Mesothelial cell of epicardium (in vitro differentiated cells): ENCODE measurements at places on chromosomes 5 and 9.

DNA sequence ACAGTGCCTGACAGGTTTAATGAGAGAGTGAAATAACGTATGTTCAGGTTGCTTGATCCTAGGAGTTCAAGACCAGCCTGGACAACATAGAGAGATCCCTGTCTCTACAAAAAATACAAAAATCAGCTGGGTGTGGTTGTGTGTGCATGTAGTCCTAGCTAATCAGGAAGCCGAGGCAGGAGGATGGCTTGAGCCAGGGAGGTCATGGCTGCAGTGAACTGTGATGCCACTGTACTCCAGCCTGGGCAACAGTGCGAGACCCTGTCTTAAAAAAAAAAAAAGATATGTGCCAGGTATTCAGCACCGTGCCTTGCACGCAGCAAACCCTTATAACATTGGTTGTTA is 38.8 kb upstream of the SPRY4 start:
- no peak for DNase-seq

- no peak for DNase-seq
Measured at GRCh38 chr5:157651623-157652376, 438 bp downstream of the SOX30 start.

GRCh38 chr9:27888661-27889295 is 315.5 kb upstream of the C9orf72 start:
- no peak for DNase-seq

GRCh38 chr5:149828161-149829011 is 98.3 kb downstream of the PPARGC1B start:
- DNase-seq: peak; percentile 74

GRCh38 chr9:95325221-95325620 is 7.7 kb upstream of the FANCC start:
- no peak for DNase-seq

DNA sequence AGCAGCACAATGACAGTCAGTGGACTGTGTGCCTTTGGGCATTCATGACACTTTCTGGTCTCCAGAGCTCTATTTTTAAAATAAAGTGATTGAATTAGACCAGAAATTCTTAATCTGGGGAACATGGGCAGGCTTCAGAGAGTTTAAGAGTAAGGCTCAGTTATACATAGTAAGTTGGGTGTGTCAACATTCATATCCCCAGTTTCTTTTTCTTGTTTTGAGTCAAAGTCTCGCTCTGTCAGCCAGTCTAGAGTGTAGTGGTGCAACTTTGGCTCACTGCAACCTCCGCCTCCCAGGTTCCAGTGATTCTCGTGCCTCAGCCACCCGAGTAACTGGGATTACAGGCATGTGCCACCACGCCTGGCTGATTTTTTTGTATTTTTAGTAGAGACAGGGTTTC is 13.7 kb upstream of the KIF4B start:
- DNase-seq: no peak

DNA sequence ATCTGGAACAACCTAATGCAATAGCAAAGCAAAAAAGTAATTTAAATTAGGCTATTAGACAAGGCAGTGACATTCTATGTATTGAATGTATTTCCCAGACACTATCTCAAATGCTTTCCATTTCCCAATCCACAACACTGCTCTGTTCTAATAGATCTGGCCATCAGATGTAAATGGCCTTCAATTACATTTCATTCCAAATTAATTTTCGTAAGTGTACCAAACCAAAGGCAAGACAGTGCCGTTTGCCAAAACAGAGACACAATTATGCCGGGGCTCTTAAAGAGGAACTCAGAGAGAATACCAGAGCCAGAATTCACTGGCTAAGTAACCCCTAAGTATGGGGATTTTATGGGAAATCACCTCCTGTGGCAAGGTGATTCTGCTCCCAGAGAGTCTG is 63.1 kb downstream of the GNAQ start:
- no peak for DNase-seq

DNA sequence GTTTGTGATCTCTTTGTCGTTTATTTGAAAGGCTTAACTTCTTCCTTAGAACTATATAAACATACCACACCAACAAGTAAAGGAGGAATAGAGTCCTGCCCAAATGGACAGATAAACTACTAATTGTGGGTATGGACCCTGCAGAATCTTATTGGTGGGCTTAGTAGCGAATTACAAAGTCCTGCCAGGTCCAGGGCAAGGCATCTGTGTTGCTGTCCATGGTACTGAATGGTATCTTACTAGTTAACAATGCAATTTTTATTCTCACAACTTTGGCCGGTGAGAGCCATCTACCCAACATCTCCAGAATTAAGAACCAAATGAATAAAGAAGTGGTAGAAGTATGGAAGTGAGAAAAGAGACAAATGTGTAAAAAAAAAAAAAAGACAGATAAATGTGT is 1782.4 kb upstream of the WWC1 start:
- no peak for DNase-seq

DNA sequence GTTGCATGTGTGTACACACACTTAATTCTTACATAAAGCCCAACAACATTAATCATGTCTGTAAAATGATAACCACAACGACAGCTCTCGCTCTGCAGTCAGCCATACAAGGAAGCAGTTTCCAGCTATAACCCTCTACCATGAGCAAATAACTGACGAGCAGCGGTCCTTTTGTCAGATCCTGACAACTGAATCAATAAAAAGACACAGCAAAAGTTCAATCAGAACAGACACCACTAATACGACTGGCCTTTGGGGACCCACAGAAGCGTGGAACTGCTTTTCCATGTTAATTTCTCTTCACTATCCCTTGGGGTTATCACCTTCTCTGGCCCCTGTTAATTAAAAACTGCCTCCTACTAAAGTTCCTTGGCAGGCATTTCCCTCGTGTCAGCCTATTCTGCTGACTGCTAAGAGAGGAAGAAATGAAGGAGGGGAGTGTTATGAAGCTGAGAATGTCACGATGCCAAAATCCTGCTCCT is 722.8 kb upstream of the GRAMD2B start:
- no peak for DNase-seq

- DNase-seq: no peak
Measured at GRCh38 chr9:126592461-126592860, 21.3 kb upstream of the LMX1B start.

DNA sequence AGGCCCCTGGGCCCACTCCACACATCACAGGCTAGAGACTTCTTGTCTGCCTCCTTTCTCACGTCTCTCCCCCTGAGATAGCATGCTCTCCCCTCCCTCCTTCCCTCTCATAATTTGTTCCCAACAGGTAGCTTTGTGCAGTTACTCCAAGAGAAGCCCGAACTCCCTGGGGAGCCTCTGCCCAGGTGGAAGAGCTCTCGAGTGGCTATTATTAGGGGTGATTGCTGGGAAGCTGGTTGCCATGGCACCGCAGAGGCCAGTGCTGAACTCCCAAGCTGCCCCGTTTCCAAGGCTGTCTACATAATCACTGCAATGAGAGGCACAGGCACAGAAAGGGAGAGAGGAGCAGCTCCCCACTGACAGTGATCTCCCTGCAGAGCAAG is 104.7 kb upstream of the GPR151 start:
- no peak for DNase-seq

- DNase-seq: no peak
Measured at GRCh38 chr5:108769352-108769751, 21.7 kb downstream of the FER start.

DNA sequence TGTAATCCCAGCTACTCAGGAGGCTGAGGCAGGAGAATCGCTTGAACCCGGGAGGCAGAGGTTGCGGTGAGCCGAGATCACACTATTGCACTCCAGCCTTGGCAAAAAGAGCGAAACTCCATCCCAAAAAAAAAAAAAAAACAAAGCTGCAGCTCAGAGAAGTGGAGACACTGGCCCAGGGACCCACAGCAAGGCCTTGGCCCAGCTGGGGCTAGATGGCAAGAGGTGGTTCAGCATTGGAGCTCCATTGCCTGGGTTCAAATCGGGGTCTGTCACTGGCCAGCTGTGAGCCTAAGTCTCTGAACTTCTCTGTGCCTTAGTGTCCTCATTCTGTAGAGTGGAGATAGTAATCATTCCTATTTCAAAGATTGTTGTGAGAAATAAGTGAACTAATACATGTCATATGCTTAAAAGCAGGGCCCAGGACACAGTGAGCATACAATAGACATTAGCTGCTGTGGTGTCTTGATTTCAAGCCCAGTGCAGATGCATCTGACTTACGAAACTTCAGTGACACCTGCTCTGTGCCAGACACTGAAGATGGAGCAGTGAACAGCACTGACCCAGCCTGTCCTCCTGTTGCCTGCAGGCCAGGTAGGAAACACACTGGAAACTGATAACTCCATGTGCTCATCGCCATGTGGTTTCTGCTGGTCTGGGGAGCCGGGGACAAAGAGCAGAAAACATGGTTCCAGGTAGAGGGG is 127.7 kb downstream of the C9orf50 start:
- DNase-seq: no peak

- DNase-seq: no peak
Measured at GRCh38 chr5:65338606-65339151, 143.0 kb downstream of the ADAMTS6 start.

DNA sequence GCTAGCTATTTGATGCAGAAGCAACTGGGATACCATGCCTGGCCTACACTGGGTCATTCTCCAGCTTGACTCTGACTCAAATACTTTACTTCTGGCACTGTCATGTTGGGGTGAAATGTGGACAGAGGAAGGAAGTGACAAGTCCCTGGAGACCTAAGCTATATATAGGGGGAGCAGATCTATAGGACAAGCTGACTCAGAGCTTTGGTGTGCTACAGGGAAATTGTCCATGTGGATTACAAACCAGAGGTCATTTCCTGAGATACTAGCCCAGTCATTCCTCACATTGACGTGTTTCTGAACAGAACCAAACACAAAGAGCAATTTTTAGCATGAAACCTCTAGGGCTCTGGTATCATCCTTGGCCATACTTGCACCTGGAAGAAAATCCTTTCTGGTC is 531.6 kb upstream of the CLINT1 start:
- no peak for DNase-seq

GRCh38 chr9:68507130-68507805 is 33.4 kb downstream of the TMEM252 start:
- no peak for DNase-seq

GRCh38 chr9:426264-426663 is 211.6 kb downstream of the DOCK8 start:
- no peak for DNase-seq

DNA sequence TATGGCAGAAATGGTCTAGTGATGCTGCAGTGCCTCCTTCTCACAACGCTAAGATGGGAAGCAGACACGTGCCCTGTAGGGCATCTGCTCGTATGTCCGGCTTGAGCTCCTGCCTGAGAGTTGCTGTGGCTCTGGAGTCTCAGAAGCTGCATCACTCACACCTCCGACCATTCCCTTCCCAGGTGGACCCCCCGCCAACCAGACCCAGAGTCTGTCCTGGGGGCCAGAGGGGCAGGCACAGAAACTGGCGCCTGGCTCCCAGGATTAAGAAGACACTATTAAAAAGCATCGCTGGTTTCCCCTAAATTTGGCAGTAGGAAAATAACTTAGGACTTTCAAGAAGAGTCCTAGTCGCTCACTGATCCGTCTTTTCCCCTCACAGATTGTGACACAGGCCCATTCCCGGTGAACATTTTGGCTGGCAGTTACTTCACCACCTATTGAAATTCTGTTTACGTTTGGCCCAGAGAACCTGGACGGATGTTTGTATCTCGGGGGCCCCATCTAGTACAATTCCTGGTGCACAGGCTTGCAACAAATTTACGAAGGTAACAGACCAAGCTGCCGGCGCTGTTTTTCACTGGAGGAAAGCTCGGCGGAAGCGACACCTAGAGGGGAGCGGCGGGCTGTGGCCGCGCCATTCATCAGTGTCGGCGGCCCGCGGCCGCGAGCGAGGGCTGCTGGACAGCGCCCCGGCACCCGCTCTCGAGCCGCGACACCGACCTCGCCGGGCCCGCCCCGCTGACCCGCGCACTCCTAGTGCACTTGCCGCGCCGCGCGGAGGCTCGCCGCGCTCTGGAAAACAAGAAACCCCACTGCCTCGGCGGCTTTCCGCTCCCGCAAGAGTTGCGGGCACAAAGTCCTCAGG is 1.6 kb downstream of the FSTL4 start:
- DNase-seq: peak; percentile 61

- peak; percentile 16 for DNase-seq
Measured at GRCh38 chr5:179167871-179168451, 107.8 kb downstream of the ZNF354C start.

DNA sequence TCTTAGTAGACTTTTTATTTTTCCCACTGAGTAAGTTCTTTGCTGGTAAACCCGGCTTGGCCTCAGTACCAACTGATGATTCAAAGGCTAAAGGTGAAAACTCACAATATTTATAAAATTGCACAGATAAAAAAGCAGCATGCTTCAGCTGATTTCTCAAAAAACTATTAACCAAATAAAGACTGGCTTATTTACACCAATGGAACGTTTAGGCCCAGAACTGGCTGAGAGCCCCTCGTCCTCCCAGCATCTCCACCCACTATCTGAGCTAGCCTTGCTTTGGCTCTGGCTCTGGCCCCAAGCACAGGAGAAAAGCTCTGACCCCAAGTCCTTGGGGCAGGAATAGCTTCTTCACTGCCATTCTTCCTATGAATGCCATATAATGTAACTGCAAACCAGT is 68.5 kb downstream of the SPTLC1 start:
- no peak for DNase-seq

- no peak for DNase-seq
Measured at GRCh38 chr5:122346897-122347581, 35.0 kb downstream of the SNCAIP start.

GRCh38 chr5:31981361-31981945 is 192.7 kb downstream of the GOLPH3 start:
- DNase-seq: no peak

DNA sequence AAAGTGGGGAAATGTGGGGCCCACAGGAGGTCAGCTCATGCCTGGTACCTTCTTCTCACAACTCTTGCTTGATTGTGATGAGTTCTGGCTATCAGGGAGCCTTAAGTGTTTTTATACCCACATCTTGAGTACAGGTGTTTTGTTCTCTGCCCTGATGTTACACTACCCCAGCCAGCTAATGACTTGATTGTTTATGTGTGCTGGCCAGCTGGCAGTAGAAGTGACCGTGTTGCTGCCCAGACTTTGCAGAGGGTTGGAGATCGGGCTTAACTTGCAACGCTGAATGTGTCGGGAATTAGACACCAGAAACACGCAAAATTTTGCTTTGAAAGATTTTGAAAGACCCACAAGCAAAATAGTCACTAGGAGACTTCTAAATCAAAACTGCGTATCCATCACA is 16.9 kb upstream of the ZDHHC11B start:
- no peak for DNase-seq

DNA sequence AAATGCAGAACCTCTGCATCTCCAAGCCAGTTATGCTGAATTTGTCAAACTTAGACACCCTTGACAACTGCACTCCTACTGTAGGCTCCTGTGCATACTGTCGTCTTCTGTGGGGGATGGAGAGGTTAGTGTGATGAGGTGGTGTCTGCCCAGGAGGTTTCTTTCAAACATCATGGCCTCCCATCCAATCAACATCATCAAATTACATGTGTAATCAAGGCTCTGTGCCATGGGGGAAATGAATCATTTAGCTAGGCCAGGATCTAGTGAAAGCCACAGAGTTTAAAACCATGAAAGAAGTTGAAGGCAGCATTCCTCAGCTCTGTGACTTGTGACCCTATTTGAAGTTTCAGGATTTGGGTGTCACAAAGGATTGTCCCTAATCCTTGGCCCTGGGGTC is 240.6 kb downstream of the MARCHF11 start:
- no peak for DNase-seq

GRCh38 chr5:124832510-124832909 is 86.1 kb upstream of the ZNF608 start:
- no peak for DNase-seq

GRCh38 chr5:132474131-132474723 is 16.3 kb downstream of the IRF1 start:
- no peak for DNase-seq
